ENCODE measurements at places on chromosomes 3 and 15.

DNA sequence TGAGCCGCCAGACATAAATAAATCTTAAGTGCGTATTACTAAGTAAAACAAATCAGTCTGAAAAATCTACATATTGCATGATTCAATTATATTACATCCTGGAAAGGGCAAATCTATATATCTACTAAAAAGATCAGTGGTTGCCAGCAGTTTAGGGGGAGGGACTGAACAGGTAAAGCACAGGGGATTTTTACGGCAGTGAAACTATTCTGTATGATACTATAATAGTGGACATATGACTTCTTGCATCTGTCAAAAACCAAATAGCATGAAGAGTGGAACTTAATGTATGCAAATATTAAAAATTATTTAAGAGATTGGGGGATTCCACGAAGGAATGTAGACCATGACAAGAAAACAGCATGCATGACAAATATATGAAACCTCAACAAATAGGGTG, 111.6 kb downstream of the MYO9A start:
- no peak for DNase-seq

DNA sequence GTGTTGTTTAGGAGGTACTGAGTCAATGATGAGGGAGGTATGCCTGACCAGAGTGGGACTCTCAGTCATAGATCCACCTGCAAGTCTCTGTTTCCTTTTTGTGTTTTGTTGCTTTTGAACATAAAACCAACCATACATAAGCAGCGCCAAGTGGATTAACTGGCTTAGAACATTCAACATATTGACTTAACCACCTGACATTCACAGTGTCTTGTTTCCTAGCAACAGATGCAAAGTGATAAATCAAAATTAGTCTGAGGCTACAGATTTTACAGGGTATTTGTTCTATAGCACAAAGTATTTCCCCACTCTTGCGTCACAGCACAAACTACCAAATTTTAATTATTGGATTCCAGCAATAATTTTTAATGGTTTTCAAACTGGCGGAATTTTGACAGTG, 283.8 kb downstream of the BBX start:
- DNase-seq, result no peak

DNA sequence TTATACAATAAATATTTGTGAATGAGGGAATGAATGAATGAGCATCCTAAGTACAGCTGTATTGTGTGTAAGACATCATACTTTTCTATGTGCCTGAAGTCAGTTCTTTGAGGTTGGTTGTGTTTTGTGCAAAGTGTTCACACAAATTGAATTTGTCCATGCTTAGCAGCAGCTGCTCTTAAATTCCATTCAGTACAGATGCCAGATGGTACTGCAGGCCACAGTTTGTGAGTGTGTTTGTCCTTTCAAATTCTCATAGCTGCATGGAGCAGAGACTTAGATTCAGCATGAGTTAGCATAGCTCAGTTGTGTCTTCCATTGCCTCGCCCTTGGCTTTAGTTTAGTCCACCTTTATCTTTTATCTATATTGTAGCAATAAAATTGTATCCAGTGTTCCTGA, 3.8 kb upstream of the ZNF385D start:
- no peak for DNase-seq

GRCh38 chr15:64845183-64845611, 3.5 kb downstream of the PLEKHO2 start:
- no peak for DNase-seq

DNA sequence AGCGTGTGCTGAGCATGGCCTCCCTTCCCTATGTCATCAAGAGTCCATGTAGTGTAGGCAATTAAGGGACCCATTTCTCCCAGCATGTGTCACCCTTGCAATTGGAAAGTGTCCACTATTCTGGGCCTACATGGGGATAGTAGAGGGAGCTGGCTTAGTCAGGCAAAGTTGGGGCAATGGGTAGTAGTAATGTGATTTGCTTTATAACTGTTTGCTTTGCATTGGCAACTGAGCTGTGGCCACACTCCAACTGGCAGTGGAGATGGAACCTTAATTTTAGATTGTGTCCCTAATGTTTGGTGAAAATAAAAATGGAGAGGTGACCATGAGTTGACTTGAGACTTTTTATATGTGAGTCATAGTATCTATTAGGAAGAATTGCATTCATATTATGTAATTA, 97.7 kb upstream of the SAMMSON start:
- no peak for DNase-seq
